ENCODE measurements at places on chromosomes 1 and 21.

GRCh38 chr21:35648512-35648911 lies 411.8 kb downstream of the SETD4 start:
- no peak for ATAC-seq

DNA sequence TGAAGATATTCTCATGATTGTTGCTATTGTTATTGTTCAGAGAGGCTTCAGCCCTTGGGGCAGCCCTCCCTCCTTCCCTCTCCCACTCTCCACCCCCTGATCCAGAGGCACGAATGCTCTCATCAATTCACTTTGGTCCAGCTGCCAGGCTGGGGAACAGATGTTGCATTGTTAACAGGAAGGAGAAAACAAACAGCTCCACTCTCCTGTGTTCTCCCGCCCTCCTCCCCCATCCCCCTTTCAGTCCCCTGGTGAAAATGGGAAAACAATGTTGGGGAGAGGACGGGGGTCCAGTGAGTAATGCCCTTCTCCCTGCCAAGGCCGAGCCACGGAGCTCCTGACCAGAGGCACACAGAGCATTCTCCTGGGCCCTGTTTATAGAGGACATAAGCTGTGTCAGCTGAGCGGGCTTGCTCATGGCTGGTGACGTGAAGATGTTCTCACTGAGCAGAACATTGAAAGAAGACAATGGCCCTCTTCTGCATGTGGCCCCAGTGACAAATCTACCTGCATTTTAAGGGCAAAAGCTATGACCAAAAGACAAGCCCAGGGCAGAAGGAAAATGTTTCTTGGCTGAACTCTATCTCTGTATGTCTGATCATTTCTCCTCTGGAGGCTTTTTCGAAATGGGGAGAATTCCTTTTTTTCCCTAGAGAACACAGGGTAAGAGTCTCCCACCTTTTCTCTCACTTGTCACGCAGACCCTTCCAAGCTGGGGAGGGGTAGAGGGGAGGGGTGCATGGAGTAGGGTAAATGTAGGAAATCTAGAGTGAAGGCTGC lies 111.7 kb downstream of the GLUL start:
- no peak for ATAC-seq

- ATAC-seq: peak; percentile 64
Measured at GRCh38 chr1:153509729-153510354, 25.9 kb downstream of the S100A6 start.

GRCh38 chr1:224759681-224760091 lies 143.6 kb downstream of the CNIH3 start:
- no peak for ATAC-seq

DNA sequence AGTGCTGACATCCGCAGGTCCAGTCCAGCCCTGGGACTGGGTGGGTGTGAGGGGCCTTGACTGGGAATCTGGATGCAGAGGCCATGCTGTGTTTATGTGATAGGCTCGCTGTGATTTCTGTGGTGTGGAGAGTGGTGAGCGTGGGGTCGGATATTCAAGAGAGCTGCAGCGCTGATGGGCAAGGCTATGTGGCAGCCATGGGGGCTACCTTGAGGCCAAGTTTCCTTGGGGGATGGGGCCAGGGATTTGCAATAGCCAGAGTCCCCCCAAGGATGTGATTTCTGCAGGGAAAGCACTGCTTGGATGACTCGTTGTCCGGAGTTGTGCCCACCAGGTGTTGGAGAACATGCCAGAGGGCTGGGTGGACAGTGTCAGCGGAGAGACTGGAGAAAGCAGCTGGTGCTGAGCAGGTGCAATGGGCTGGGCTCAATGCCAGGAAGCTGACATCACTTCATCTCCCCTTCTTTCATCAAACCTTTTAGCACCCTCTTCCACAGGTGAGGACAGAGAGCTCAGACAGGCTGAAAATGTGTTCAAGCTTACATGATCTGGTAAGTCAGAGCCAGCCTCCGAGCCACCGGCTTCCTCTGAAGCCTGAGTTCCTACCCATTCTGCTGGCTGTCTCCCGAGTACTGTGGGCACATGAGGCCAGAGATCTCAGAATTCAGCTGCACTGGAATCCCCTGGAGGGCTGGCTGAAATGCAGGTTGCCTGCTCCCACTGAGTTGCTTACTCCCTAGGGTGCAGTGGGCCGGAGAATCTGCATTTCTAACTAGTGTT lies 132.9 kb downstream of the RHOU start:
- ATAC-seq: no peak

DNA sequence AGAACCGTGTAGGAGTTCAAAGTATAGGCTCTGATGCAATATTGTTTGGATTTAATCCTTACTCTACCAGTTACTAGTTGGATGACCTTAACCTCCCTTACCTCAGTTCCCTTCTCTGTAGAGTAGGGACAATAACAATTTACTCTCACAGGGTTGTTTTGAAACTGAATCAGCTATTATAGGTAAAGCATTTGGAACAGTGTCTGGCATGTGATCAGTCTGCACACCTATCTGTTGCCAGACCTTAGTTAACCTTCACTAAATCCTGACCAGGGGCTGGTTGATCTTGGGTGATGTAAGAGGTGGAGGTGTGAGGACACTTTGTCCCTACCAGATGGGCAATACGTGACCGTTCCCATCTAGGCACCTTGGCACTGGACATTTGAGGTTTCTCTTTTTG lies 106.9 kb downstream of the DDX20 start:
- no peak for ATAC-seq

DNA sequence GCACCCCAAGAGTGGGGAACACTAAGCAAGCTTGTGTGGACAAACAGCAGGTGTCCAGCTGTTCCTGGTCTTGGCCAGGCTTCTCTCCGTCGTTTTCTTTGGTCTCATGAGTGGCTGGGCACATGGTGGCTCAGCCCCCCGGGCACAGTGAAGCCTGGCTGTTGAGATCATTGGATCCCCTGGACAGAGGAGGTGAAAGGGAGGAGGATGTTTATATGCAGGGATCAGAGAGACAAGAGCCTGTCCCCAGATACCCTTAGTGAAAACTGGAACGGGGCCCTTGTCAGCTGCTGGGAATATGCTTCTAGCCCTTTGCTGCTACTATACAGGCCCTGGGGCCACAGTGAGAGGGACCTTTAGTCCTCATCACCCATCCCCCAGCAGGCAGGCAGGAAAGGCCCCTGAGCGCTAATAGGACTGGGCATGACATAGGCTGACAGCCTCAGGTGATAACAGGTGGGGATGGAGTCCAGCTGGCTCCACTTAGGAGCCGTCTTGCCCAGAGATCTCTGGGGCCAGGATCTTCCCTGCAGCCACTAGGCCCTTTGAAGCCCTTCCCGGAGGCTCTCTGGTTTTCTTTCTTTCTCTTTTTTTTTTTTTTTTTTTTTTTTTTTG lies 16.4 kb downstream of the EPHA8 start:
- no peak for ATAC-seq

DNA sequence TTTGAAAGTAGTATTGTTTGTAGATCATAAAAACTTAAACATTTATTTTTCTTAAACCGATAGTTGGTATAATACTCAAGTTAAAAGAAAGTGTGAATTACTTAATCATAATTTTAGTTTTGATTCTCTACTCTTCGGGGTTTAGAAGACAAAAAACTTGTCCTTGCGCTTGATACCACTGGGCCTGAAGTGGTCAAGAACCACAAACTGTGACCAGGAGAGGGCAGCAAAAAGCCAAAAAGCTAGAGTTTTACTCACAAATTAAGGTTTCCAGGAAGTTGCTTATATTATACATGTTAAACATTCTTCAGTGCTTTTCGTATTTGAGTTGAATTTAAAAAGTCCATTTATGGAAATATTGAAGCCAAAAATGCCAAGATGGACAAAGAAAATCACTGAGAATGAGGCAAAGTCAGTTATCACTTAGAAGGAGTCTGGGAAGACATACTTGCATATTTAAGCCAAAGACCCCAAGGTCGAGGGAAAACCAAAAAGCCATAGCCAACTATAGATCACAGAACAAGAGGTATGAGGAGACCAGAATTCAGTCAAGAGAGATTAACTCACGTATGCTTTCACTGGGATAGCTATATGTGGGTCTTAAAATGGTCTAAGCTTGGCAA lies 34.2 kb downstream of the EFCAB7 start:
- ATAC-seq: no peak

Data from stimulated activated memory B cell treated with anti-CD40 and anti-IgM and Interleukin-4, amounts not matched to agents 10 μg/mL and 1 μg/mL and 100 μg/mL, for 72 hours (primary cell).